GM23248 (cell line): ENCODE measurements at places on chromosomes 3 and 15. TPM values are rescaled to one million over a fixed set of nuclear protein-coding genes. Genes with fewer than 3 reads are reported as not detected.
A peak's percentile ranks its signal among the peaks of the same experiment; 100 is the strongest.

GRCh38 chr3:131729643-131730017 lies 226.9 kb upstream of the MRPL3 start:
- H3K4me1 ChIP-seq, result peaks cover 30% of the 10 kb centered on the region
- no peak overlapping the region for H3K4me3 ChIP-seq
- DNase-seq, result peak; percentile 44
- peak overlapping the region; percentile 53 for H3K27ac ChIP-seq

- H3K27ac ChIP-seq, result no peak overlapping the region
- DNase-seq, result peak; percentile 29
- H3K36me3 ChIP-seq, result no peaks in the 10 kb centered on the region
- H3K4me3 ChIP-seq, result no peak overlapping the region
- no peaks in the 10 kb centered on the region for H3K27me3 ChIP-seq
Measured at GRCh38 chr15:58357529-58358476, 74.0 kb upstream of the LIPC start.

GRCh38 chr3:113088616-113089015 lies 97.8 kb downstream of the GTPBP8 start:
- no peak overlapping the region for H3K27ac ChIP-seq
- H3K36me3 ChIP-seq, result no peaks in the 10 kb centered on the region
- peaks cover 20% of the 10 kb centered on the region for H3K27me3 ChIP-seq

DNA sequence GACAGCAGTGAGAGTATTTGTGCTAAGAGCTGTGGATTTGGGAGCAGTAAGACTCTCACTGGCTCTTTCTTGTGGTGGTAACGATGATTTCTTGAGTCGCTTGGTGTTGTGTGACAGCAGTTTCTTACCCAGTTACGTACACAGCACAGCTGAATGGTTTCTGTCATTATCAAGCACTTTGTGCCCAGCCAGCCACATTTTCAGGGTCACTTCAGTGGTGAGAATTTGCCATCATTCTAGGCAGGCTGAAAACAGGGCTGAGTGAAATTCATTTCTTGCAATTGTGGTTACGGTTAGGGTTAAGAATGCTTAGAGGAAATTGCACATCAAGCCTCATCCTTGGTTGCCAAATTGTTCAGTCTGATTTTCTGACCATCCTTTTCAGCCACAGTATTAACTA lies 130.1 kb downstream of the RYR3 start:
- no peak for DNase-seq
- H3K27me3 ChIP-seq, result peaks cover 3% of the 10 kb centered on the region; the same call in 1 of the 2 replicates
- no peaks in the 10 kb centered on the region for H3K36me3 ChIP-seq
- no peak overlapping the region for H3K4me3 ChIP-seq

UNC13C gene
- not detected in 2 replicates for total RNA-seq

DNA sequence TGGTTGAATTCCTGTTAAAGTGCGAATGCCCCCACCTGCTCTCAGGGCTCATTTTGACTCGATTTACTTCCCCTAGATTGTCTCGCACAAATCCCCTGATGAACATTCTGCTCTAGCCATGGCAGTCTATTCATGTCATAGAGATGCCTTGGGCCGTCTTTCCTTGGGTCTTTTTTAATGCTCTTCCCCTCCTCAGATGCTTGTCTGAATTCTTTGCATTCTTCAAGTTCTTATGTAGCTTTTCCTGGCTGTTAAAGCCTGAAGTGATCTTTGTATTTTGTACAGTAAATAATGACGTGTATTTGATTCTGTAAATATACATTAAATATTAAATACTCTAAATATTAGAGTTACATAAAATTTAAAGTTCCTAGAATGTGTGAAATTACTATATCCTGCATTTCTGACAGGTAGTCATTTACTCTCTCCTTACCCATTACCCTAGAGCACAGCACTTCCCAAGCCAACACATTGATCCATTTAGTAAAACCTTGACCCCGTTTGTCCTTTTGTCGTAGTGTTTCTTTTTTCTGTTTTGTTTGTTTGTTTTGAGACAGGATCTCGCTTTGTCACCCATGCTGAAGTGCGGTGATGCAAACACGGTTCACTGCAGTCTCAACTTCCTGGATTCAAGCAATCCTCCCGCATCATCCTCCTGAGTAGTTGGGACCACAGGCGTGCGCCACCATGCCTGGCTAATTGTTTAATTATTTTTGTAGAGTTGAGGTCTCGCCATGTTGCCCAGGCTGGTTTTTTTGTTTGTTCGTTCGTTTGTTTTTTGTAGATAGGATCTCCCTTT lies 47.9 kb downstream of the YEATS2 start:
- H3K27ac ChIP-seq, result no peak overlapping the region
- no peaks in the 10 kb centered on the region for H3K27me3 ChIP-seq
- H3K4me1 ChIP-seq, result no peaks in the 10 kb centered on the region
- no peak for DNase-seq
- peaks cover 26% of the 10 kb centered on the region for H3K36me3 ChIP-seq

ADAMTSL3 gene
- total RNA-seq, result not detected in 2 replicates

TYRO3 gene
- total RNA-seq, result 5.2 and 7.5 TPM in 2 replicates

- H3K27ac ChIP-seq, result peak overlapping the region; percentile 55
- H3K36me3 ChIP-seq, result no peaks in the 10 kb centered on the region
- peak; percentile 72 for DNase-seq
- H3K27me3 ChIP-seq, result no peaks in the 10 kb centered on the region
- no peak overlapping the region for H3K4me3 ChIP-seq
Measured at GRCh38 chr3:120192159-120192558, 92.9 kb downstream of the GPR156 start.

PP2D1 gene
- not detected in 2 replicates for total RNA-seq

- H3K4me1 ChIP-seq, result no peaks in the 10 kb centered on the region
- no peak for DNase-seq
- no peaks in the 10 kb centered on the region for H3K27me3 ChIP-seq
- no peak overlapping the region for H3K4me3 ChIP-seq
Measured at GRCh38 chr15:61889706-61890105, 170.5 kb downstream of the VPS13C start.

DNA sequence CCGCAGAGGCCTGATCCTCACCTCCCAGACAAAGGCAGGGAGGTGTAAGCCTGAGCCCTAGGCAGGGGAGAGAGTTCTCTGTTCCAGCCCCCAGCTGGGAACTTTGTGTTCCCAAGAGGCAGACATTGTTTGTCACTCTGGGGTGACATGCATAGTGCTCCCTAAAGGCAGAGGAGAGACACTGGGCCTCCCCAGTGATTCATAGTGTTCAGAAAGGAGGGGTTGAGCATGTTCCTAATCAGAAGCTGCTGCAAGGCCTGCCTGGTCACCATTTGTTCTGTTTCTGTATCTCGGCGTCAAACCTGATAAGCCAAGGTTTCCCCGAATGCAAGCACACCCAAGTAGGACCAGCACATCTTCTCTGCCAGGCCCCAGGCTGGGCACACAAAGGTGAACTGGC lies 24.0 kb upstream of the SLC6A6 start:
- H3K27ac ChIP-seq, result no peak overlapping the region
- no peak overlapping the region for H3K4me3 ChIP-seq
- DNase-seq, result peak; percentile 16
- H3K4me1 ChIP-seq, result no peaks in the 10 kb centered on the region
- H3K27me3 ChIP-seq, result no peaks in the 10 kb centered on the region

CIAO2A gene
- 40.5 and 53.9 TPM in 2 replicates for total RNA-seq

COL8A1 gene
- 157 and 189 TPM in 2 replicates for total RNA-seq

- no peak overlapping the region for H3K4me3 ChIP-seq
- H3K27me3 ChIP-seq, result no peaks in the 10 kb centered on the region
- H3K36me3 ChIP-seq, result no peaks in the 10 kb centered on the region
Measured at GRCh38 chr15:93173369-93173768, 84.4 kb upstream of the RGMA start.

DNA sequence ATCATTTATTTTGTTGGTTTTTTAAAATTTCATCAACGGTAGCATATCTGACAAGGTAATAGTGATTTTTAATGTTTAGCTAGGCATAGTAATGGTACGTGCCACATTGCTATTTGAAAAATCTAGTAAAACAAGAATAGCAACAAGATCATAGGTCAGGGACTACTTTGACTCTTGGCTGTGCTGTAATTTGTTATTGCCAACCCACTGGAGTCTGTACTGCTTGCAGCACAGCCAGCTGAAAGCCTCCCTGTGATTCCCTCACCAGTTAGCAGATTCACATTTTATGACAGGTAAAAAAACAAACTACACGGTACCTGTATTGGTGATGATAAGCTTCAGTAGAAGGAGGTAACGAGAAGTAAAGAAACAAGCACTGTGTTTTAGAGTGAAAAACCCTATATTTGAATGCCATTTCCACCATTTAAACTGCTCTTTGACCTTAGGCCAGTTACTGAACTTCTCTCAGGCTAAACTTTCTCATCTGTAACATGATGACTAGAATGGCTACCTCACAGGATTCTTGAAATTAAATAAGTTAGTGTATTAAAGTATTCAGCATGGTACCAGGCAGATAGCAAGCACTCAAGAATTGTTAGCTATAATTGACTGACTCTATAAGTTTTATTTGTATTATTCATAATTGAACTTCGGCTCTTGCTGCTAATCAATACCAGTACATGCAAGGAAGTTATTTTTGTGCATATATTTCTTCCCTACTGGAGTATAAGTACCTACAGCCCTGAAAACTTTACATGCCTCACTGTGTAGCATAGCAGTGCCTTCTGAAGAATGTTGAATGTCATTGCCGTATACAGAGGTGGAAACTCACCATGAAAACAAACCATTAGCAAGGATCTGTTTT lies 16.1 kb downstream of the FILIP1L start:
- no peak overlapping the region for H3K4me3 ChIP-seq
- H3K36me3 ChIP-seq, result no peaks in the 10 kb centered on the region
- H3K27me3 ChIP-seq, result no peaks in the 10 kb centered on the region
